ENCODE measurements at places on chromosomes 4 and X.
A peak's percentile ranks its signal among the peaks of the same experiment; 100 is the strongest.

DNA sequence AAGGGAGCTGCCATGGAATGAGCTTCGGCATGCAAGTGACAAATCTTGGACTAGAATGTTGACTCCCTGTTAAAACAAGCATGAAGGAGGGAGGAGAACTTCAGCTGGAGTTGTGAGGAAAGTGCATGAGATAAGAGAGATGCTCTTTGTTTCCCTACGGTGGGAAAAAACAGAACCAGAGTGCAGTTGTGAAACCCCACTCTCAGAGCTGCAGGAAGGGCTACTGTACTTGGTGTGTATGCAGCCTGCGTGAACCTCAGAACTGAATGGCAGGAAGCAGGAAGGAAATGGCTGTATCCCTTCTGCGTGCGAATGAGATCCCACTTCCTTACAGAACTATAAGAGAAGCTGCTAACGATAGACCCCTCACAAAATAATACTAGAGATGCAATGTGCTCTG lies 57.2 kb downstream of the EGF start:
- no peak for DNase-seq

DNA sequence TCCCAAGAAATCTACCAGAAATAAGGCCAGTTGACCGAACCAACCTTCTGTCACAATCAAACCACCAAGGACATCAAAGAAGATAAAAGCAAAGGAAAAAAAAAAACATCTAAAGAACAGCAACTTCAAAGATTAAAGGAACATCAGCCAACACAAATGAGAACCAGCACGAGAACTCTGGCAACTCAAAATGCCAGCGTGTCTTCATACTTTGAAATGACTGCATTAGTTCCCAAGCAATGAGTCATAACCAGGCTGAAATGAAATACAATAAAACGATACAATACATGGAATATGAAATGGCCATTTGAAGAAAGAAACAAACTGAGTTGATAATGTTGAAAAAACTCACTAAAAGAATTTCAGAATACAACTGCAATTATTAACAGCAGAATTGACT lies 611.6 kb upstream of the GRIA3 start:
- DNase-seq: no peak

- no peak for DNase-seq
Observed at GRCh38 chr4:108327642-108328382, 159.1 kb upstream of the LEF1 start.

GRCh38 chrX:95721011-95721410 lies 963.6 kb upstream of the DIAPH2 start:
- no peak for DNase-seq

DNA sequence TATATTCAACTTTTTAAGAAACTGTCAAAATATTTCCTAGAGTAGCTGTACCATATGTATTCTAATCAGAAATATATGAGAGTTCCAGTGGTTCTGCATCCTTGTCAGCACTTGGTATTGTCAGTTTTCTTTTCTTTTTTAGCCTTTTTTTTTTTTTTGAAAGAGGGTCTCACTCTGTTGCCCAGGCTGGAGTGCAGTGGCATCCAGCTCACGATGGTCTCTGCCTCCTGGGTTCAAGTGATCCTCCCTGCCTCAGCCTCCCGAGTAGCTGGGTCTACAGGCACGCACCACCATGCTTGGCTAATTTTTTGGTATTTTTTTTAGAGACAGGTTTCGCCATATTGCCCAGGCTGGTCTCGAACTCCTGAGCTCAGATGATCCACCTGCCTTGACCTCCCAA lies 79.1 kb downstream of the ZFX start:
- DNase-seq: no peak

- no peak for DNase-seq
Observed at GRCh38 chrX:106171293-106171820, 3.3 kb downstream of the PWWP3B start.

DNA sequence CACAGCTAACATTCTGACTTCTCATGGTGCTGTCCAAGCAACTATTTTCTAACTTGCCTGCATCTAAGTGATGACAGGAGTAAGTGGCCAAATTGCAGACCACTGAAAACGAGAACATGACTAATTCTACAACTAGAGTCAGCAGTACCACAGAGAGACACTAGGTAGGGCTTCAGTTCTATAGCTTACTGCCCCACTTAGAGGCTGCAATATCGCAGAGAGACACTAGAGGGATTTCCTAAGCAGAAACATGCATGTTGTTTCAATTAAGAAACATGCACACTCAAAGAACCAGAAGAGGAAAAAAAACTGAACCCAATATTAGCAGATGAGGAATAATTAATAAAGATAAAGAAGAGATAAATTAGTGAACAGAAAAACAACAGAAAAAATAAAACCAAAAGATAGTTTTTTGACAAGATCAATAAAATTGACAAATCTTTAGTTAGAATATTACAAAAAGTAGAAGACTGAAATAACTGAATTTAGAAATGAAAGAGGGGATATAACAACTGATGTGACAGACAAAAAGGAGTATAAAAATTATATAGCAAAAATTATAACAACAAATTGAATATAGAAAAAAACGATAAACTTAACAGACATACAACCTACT lies 100.8 kb downstream of the SPIN4 start:
- peak; percentile 34 for DNase-seq

DNA sequence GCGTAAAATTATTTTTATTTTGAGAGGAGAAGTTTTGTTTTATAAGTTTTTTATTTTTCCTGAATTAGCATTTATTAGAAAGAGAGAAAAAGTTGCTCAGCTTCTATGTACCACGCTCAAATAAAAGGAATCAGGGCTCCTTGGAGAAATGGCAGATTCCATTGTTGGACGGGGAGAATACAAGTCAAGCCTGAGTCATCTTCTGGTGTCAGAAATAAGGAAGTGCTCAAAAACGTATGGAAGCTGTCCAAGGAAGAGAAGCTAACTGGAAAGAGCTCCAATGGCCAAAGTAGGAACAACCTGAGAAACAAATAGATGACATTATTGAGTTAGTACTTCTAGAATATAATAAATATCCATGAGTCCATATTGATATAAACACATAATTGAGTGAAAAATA lies 89.3 kb upstream of the NEIL3 start:
- no peak for DNase-seq

DNA sequence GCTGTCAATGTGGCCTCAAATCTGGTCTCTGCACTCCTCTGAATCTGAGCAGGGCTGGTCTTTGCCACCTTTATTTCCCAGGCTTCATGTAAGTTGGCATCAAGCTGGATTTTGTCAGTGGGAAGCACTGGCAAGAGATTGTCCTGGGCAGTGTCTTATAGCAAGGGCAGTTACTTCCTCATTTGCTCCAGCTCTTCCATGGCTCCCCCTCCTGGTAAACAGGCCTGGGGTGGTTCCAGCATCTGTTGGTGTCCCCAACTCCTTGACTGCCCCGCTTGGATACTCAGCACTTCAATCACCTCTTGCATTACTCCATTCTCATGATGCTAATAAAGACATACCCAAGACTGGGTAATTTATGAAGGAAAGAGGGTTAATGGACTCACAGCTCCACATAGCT lies 15.0 kb upstream of the REST start:
- DNase-seq: no peak

DNA sequence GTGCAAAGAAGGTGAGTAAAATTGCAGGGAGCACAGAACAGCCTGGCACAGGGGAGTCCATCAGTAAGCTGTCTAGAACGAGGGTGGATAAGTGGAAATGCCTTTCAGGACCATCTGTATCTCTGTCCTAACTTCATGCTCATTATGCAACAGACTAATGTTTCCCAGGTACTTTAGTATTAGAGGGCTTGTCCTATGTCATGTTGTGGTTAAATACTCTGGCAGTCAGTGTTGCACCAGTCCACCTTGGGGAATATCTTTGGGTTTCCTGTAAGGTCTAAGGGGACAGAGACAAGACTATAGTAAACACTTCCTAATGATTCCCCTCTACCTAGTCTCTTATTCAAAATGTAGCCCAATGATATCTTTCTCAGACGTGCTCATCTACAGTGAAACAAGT lies 21.3 kb downstream of the NOCT start:
- DNase-seq: no peak

- DNase-seq: no peak
Observed at GRCh38 chr4:25694466-25694865, 38.8 kb downstream of the SLC34A2 start.

DNA sequence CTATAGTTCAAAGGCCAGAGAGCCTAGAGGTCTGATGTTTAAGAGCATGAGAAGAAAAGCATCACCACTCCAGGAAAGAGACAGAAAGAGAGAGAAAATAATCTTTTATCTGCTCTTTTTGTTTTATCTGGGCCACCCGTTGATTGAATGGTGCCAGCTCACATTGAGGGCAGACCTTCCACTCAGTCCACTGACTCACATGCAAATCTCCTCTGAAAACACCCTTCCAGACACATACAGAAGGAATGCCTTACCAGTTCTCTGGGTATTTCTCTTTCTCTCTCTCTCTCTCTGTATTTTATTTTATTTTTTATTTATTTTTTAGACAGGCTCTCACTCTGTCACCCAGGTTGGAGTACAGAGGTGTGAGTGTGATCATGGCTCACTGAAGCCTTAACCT lies 252.5 kb downstream of the DTHD1 start:
- no peak for DNase-seq

- no peak for DNase-seq
Observed at GRCh38 chr4:127219232-127219631, 413.5 kb upstream of the INTU start.

DNA sequence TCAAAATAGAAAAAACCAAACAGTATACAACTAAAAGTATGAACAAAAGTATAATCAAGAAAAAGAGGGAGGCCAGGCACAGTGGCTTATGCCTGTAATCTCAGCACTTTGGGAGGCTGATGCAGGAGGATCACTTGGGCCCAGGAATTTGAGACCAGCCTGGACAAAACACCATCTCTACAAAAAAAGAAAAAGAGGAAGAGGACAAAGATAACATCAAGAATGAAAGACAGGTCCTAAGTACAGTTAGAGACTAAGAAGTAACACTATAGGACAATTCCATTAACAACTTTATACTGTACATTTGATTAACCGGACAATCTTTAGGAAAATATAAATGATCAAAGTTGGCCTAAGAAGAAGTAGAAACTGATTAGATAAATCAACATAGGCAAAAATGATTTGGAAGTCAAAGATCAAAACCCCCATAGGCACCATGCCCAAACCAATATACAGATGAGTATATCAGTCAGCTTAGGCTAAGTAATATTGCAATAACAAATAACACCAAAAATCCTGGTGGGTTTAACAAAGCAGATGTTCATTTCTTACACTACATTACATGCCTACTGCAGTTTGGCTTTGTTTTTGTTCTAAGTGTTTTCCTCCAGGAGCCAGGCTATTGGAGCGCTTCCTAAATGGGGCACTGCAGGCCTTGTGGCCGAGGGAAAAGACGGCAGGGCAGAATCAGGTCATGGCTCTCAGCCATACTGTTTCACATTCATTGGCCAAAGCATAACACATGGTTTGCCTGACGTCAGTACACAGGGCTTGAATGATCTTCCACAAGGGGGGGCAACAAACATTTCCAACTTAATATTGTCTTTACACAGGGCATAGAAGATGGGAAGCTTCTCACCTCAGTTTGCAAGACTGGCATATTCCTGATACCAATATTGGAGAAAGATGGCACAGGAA lies 42.2 kb upstream of the HGFAC start:
- no peak for DNase-seq

DNA sequence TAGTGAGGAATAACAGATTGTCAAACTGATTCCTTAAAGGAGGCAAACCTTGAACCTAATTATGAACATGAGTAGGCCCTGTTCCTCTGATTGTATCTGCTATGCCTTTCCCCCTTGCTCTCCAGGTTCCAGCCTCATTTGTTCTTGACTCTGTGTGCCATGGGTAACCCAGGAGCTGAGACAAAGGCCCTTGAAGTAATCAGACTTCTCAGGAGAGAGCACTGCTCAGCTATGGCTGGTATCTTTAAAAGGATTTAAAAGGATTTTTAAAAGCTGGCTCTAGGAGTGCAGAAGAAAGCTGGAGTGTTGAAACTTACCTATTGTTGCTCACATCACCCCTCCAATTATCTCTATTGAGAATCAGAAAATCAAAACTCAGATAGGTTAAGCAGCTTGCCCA lies 1565.5 kb upstream of the AGA start:
- no peak for DNase-seq

GRCh38 chr4:147747787-147748454 lies 16.0 kb downstream of the ARHGAP10 start:
- DNase-seq: no peak

DNA sequence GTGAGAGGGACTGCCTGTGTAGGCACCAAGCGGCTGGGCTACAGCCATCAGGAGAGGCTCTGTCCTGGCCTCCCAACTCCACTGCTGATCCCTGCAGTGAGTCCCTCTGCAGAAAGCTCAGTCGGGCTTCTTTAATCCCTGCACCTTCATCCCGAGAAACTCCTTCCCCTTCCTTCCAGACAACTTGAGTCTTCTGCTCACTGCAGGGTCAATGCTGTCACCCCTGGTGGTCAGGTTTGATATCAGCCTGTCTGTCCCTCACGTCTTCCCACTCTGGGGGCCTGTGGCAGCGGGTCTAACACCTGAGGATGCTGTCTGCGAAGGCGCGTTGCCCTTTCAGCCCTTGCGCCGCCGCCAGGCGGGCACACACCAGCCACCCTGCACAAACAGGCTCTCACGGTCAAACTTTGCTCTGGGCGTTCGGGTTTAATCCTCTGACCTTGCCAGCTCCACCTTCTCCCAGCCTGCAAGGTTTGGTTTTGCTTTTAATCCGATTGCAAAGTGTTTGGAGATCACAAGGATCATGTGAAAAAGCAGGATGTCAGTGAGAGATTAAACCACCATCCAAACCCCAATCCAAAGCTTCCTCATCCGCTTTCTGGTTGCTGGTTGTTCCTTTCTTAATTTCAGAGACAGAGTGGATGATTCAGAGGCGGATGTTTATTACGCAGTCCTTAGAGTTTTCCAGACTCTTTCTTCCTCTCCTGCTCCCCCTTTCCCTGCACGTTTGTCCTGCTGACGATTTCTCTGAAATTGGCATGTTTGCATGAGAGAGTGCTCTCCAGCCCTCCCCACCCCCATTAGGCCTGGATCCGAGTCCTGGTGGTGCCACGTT lies 74.8 kb upstream of the SLC34A2 start:
- no peak for DNase-seq

GRCh38 chr4:10371869-10372471 lies 85.3 kb downstream of the ZNF518B start:
- no peak for DNase-seq

GRCh38 chr4:177451108-177451500 lies 8.9 kb upstream of the AGA start:
- no peak for DNase-seq
